Right lobe of liver (tissue), 6 donors: ENCODE measurements at places on chromosomes 1 and 21.

GRCh38 chr1:64497088-64497883 is 27.4 kb downstream of the CACHD1 start:
- H3K4me1 ChIP-seq, result no peaks in the 10 kb centered on the region
- H3K4me3 ChIP-seq, result no peak overlapping the region
- H3K27ac ChIP-seq, result no peak overlapping the region
- H3K27me3 ChIP-seq, result no peaks in the 10 kb centered on the region

DNA sequence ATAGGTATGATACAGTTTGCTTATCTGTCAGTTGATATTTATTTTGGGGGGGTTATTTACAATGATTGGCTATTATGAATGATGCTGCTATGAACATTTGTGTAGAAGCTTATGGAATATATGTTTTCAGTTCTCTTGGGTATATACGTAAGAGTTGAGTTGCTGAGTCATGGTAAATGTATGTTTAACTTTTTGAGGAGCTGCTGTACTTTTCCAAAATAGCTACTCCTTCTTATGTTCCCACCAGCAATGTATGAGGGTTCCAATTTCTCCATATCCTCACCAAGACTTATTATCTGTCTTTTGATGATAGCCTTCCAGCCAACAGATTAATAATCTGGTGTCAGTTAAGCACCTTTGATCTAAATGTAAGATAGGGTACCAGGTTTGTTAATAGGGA is 11.9 kb downstream of the SOAT1 start:
- no peak overlapping the region for H3K4me3 ChIP-seq

GRCh38 chr1:182651339-182651724 is 33.1 kb downstream of the RGS8 start:
- no peaks in the 10 kb centered on the region for H3K27me3 ChIP-seq
- H3K4me1 ChIP-seq, result no peaks in the 10 kb centered on the region
- no peaks in the 10 kb centered on the region for H3K36me3 ChIP-seq
- no peak overlapping the region for H3K27ac ChIP-seq
- H3K4me3 ChIP-seq, result no peak overlapping the region
- no peak for DNase-seq

- H3K4me1 ChIP-seq, result no peaks in the 10 kb centered on the region
- H3K27me3 ChIP-seq, result no peaks in the 10 kb centered on the region
- no peak overlapping the region for H3K27ac ChIP-seq
- H3K36me3 ChIP-seq, result no peaks in the 10 kb centered on the region
Measured at GRCh38 chr1:117167402-117167801, 43.3 kb downstream of the VTCN1 start.

GRCh38 chr1:234435620-234436019 is 43.4 kb downstream of the TARBP1 start:
- DNase-seq, result no peak
- no peak overlapping the region for H3K4me3 ChIP-seq
- no peaks in the 10 kb centered on the region for H3K27me3 ChIP-seq
- no peak overlapping the region for H3K27ac ChIP-seq

GRCh38 chr1:161199506-161200139 is 769 bp upstream of the ADAMTS4 start:
- no peak for DNase-seq
- H3K4me1 ChIP-seq, result peaks cover 24% of the 10 kb centered on the region
- H3K27ac ChIP-seq, result peak overlapping the region; percentile 95

GRCh38 chr1:183287191-183287675 is 101.2 kb downstream of the LAMC2 start:
- no peak overlapping the region for H3K4me3 ChIP-seq
- no peaks in the 10 kb centered on the region for H3K4me1 ChIP-seq
- DNase-seq, result no peak
- no peaks in the 10 kb centered on the region for H3K27me3 ChIP-seq
- no peaks in the 10 kb centered on the region for H3K36me3 ChIP-seq
- H3K27ac ChIP-seq, result no peak overlapping the region

DNA sequence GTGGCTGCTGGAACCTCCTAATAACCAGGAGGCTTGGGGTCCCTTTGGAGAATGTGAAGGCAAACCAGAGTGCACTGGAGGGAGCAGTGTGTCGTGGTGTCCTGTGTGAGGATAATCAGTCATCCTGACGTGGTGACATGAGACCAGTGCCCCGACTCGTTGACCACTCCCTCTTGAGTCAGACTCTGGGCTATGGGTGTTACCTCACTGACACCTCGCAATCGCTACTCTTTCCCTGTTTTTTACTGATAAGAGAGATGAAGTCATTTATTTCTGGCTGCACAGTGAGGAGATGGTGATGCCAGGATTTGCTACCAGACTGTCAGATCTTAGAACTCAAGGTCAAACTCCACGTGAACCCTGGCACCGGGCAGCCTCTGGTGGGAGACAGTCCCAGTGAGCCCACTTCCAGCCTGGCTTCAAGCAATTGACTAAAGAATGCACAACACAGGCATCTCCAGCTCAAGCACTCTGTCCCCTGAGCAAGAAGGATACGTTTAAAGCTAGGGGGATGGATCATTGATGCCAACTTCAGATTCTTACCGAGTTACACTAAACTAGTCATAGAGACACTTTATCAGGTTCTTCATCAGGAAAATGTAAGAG is 30.3 kb downstream of the UBASH3A start:
- H3K27me3 ChIP-seq, result no peaks in the 10 kb centered on the region
- H3K36me3 ChIP-seq, result no peaks in the 10 kb centered on the region
- H3K4me3 ChIP-seq, result no peak overlapping the region
- H3K4me1 ChIP-seq, result no peaks in the 10 kb centered on the region

GRCh38 chr21:14080040-14080763 is 130.6 kb downstream of the LIPI start:
- no peak overlapping the region for H3K27ac ChIP-seq
- no peak overlapping the region for H3K4me3 ChIP-seq
- H3K4me1 ChIP-seq, result no peaks in the 10 kb centered on the region
- H3K36me3 ChIP-seq, result no peaks in the 10 kb centered on the region

GRCh38 chr1:209873067-209873799 is 45.5 kb downstream of the UTP25 start:
- no peaks in the 10 kb centered on the region for H3K36me3 ChIP-seq
- no peak overlapping the region for H3K4me3 ChIP-seq
- no peaks in the 10 kb centered on the region for H3K27me3 ChIP-seq
- no peak for DNase-seq
